ENCODE measurements at places on chromosomes 6 and 20.
A peak's percentile ranks its signal among the peaks of the same experiment; 100 is the strongest.

GRCh38 chr20:58111310-58112016, 117.0 kb downstream of the ANKRD60 start:
- DNase-seq: no peak

GRCh38 chr20:53826597-53827291, 233.1 kb upstream of the ZNF217 start:
- peak; percentile 78 for DNase-seq

DNA sequence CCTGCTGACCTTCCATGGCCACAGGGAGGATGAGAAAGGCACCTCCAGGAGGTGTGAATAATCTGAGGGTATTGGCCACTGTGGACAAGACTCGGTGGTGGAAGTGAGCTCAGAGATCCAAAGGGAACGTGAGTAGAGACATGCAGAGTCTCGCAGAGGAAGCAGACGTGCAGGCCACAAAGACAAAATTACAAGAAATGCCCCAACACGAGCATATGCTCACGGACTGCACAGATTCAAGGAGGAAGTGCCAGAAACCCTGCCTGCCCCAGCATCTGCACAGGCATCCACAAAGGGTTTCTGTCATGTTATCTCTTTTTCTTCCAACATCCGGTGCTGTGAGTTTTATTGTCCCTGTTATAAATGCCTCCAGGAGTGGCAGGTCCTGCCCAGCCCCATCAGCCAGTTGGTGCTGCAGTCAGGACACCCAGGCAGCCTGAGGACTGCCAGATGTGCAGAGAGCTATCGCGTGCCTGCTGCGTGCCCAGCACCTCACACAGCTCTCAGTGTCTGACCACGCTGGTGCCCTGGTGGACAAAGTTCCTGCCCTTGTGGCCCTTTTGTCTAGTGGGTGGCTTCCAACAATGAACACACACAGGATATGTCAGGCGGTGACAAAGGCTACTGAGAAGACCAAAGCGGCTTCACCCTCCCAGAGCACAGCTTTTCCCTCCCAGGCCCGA, 34.0 kb upstream of the FANCE start:
- no peak for DNase-seq

GRCh38 chr6:153957394-153957793, 81.6 kb upstream of the OPRM1 start:
- DNase-seq: no peak

All from COLO829 (cell line).